Lung microvascular endothelial cell (primary cell): ENCODE measurements at places on chromosomes 2 and 18. TPM values are rescaled to one million over a fixed set of nuclear protein-coding genes. Genes with fewer than 3 reads are reported as not detected.

DNA sequence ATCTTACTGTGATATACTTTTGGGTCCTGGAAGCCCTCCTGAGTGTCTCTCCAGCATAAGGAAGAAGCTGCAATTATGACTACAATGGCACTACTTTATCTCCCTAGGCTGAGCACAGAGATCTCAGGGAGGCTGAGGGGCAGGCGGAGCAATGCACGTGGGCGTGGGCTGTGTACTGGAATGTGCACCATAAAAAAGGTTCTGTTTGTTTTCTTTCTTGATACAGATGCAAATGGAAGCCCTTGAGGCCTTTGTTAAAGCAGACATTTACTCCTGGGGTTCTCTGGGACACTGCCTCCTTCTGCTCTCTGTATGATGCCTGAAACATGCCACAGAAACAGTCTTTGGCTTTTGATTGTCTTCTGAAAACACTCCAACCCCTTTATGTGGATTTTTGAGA, 79.1 kb upstream of the DLX2 start:
- DNase-seq = no peak

- no peak for DNase-seq
Observed at GRCh38 chr2:222284466-222284865, 14.3 kb downstream of the PAX3 start.

- DNase-seq = no peak
Observed at GRCh38 chr2:141440072-141440635, 690.7 kb downstream of the LRP1B start.

- DNase-seq = peak; percentile 10
Observed at GRCh38 chr2:179454443-179455171, 190.0 kb upstream of the SESTD1 start.

DNA sequence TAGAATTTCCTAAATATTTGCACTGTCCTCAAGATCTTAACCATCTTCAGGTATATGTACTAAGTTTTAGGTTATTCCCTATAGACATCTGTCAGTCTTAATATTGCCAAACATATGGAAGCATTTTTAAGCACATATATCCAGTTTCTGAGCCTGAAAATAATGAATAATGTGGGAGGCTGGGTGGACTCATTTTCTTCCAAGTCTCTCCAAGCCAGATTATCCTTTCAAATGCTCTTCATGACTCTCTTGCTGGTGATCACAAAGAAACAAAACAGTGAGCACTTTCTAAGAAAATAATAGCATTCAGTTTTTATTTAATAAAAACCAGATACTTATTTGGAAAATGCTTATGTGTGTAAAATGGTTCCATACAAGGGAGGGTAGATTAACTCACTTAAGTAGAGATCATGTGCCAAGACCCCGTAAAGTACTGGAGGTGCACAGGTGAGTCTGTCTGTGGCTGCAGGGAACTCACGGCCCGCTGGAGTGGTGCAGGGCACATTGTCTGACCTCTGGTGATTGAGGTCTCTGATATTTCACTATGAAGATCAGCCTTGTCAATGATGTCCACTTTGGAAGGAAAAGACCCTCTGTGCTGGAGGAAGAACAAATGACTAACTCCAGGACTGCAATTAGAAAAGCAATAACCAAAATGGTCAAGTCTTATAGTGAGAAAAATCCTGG, 161.6 kb downstream of the TMEM18 start:
- no peak for DNase-seq

GRCh38 chr18:62569081-62569655, 46.3 kb downstream of the ZCCHC2 start:
- DNase-seq = no peak

DNA sequence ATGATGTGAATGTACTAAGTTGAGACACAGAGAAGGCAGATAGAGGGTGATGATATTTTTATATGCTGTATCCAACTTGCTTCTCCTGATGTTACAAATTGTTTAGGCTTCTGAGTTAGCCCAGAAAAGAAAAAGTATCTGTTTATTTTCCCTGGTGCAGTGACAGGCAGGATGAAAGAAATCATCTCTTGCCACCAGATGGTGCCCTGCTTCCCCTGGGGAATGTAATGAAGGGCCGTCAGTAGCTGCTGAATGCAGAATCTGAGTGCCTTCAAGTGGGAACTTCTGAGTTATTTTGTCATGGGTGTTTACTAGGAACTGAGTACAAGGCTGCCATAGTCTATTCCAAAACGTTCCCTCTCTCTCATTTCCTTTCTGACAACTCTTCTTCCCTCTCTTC, 525.6 kb downstream of the MBD2 start:
- peak; percentile 1 for DNase-seq

GRCh38 chr2:26710743-26711456, 18.4 kb downstream of the KCNK3 start:
- DNase-seq = no peak

DNA sequence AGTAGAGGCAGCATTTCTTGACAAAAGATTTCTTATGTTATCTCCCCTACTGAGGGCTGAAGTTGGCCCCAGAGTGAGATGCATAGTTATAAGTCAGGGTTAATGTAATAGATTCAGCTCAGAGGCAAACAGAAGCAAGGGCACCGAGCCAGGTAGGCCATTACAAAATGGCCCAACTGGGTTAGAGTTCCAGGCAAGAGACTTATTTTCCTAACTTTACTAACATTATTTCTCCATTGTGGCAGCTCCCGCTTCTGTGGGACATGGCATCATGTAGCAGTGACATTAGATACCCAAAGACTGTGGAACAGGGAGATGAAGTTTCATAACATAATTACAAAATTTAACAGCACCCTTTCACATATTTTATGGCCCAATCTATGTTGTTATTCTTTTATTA, 27.1 kb downstream of the TSPYL6 start:
- peak; percentile 11 for DNase-seq

DNA sequence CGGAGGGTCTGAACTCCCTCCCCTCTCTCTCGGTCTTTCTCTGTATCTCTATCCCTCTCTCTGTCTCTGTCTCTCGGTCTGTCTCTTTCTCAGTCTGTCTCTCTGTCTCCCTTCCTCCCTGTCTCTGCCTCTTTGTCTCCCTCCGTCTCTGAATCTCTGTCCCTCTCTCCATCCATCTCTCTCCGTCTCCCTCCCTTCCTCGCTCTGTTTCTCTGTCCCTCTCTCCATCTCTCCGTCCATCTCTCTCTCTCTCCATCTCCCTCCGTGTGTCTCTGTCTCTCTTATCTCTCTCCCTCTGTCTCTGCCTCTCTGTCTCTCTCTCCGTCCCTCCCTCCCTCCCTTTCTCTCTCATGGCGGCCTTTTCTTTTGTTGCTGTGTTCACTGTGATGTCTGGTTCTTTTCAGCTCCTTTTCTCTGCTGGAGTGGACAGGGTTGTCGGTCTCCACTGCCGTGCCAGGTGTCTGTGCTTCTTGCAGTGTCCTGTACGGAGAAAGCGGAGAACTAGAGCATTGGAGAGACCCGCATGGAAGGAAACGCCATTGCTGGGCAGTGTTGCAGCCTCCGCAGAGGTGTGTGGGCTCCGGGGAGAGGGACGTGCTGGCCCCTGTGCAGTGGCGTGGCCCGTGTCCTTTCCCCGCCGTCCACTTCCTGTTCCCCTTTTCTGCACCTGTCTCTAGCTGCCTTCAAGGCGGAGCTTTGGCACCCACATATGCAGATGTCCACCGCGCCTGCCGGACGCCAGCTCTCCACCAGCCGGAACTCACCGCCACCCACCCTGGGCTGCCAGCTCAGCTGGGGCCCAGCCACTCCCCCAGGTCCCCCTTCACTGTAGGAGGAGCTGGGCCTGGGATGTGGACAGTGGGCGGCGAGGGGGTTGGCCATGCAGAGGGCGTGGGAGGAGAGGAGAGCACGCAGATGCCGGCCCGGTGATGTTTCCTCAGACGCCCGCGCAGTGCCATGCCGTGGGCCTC, 113.1 kb downstream of the NFATC1 start:
- DNase-seq = no peak

- DNase-seq = no peak
Observed at GRCh38 chr2:202387608-202388342, 11.6 kb downstream of the BMPR2 start.

DNA sequence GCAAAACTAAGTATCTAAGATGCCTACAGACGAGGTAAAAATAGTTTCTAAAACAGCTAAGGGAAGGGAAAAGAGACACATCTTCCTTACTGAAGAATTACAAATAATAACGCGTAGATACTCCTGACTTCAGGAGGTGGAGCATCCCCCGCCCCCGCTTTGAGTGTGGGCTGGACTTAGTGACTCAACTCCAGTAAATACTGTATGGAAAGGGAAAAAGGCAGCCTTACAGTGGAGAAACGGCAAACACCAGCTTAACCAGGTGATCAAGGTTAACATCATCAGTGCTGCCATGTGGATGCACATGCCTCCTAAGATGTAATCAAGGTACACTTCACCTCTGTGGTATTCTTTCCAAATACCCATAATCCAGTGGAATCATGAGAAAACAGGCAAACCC, 47.9 kb downstream of the HADHB start:
- DNase-seq = no peak

GRCh38 chr2:62344472-62344871, 148.6 kb downstream of the B3GNT2 start:
- DNase-seq = no peak

- DNase-seq = no peak
Observed at GRCh38 chr2:75100011-75100800, 99.1 kb downstream of the TACR1 start.

- no peak for DNase-seq
Observed at GRCh38 chr2:74304332-74305148, 38.7 kb downstream of the SLC4A5 start.

DNA sequence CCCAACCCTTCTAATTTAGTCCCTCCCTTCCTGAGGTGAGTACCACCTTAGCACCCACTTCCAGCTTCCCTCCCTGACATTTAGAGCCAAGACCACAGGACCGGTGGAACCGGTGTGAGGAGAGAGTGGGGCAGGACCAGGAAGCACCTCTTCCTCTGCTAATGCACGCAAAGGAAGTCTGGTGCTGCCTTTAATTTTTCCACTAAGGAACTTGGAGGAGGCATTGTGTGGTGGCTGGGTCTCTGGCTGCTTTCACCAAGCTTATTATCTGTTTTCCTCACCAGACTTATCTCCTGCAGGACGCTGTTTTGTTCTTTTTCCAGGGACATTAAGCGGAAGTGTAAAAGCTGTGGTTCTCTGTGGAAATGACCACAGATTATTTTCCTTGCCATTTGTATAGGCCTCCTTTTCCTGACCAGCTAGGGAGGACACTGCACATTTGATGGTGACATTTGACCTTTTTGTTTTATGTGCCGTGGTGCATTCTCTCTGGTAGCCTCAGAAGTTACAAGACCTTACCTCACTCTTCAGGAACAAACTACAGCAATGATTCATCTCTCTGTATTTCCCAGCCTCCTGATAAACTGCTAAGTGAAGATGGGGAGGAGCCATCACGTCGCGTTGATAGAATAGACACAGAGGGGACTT, 39.8 kb upstream of the SPTBN1 start:
- peak; percentile 93 for DNase-seq

DNA sequence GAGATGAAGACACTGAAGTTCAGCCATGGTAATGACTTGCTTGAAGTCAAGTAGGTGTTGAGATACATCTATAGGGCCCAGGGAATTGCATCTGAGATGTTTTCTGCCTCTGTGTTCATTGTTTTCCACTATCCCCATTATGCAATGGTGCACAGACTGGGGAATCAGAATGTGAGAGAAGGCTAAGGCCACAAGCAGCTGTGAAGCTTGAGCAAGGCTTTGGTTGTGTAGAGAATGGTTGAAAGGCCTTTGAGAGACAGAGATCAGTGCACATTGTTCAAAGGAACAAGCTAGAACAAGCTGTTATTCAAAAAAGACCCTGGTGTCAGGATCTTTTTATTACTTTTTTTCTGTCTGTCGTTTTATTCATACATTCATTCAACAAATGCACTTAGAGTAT, 82.3 kb downstream of the MYO1B start:
- DNase-seq = no peak

- DNase-seq = peak; percentile 18
Observed at GRCh38 chr2:106269591-106270291, 75.6 kb upstream of the UXS1 start.

DNA sequence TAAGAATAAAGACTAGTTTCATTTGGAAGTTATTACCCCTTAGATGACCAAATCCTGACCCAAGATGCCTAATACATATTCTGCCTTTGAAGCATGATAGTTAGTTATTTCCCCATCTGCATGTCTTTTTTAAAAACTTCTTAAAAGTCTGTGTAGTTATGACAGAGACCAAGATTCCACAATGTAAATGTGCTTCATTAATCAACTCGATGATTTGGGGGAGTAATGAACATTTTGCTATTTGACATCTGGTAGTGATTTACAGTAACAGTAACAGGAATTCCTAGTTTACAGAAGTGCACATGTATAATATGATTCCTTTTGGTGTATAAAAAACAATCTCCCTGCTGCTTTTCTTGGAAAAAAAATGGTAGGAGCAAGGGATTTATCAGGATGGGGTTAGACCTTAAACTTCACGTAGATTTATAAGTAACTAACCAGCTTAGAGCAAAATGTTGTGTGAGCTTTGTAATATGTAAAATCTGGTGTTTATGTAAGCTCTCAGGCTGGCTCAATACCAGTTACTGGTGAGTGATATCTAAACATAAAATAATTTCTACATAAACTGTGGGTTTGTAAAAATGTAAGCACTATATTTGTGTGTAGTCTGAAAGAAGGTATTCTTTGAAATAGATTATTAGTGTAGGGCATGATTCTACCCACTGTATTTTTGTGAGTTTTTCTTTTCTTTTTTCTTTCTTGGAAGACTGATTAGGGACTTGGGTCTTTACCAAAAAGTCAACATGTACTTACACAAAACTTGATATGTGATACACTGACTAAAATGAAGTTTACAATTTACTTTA, 641.6 kb downstream of the EPHA4 start:
- no peak for DNase-seq

- DNase-seq = no peak
Observed at GRCh38 chr18:11494107-11494506, 115.3 kb upstream of the SLC35G4 start.

- DNase-seq = no peak
Observed at GRCh38 chr2:230893338-230893737, 28.6 kb downstream of the ITM2C start.

- DNase-seq = no peak
Observed at GRCh38 chr2:217339753-217340152, 479.9 kb upstream of the TNP1 start.

The RFX8 gene
- 0.22 TPM in 1 of 2 replicates, not detected in the other for total RNA-seq

The AGXT gene
- not detected in 2 replicates for total RNA-seq

The AGAP1 gene
- total RNA-seq = 1.5 and 3.4 TPM in 2 replicates

The IL1R2 gene
- 0.20 and 0.22 TPM in 2 replicates for total RNA-seq

The PLGLB1 gene
- total RNA-seq = 0.22 and 1.4 TPM in 2 replicates

The TACR1 gene
- total RNA-seq = not detected in 2 replicates

The PRKAG3 gene
- not detected in 2 replicates for total RNA-seq

The NEU2 gene
- total RNA-seq = not detected in 2 replicates

The SERPINB5 gene
- 0.22 TPM in 1 of 2 replicates, not detected in the other for total RNA-seq

The PAX8 gene
- total RNA-seq = under 0.01 and 0.22 TPM in 2 replicates

The CXCR1 gene
- not detected in 2 replicates for total RNA-seq

The C2orf68 gene
- total RNA-seq = 14.8 and 23.8 TPM in 2 replicates

The TMEM185B gene
- 19.2 and 33.3 TPM in 2 replicates for total RNA-seq
